ENCODE measurements at places on chromosomes 2 and 18.

DNA sequence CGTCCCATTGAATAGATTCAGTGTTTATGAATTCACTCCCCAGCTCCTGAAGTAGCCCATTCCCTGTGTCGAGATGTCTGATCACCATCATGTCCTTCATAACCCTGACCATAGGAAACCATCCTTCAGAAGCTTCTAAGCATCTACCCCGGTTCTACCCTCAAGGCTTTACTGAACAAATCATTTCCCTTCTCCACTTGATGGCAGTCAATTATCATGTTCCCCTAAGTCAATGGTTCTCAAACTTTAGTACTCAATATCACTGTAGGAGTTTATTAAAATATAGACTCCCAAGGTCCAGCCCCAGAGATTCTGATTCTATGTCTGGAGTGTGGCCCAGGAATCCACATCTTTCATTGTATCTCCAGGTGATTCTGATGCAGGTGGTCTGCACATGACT is 228.4 kb upstream of the SP5 start:
- DNase-seq = no peak

GRCh38 chr2:106858810-106859209 is 27.2 kb downstream of the ST6GAL2 start:
- no peak for DNase-seq

DNA sequence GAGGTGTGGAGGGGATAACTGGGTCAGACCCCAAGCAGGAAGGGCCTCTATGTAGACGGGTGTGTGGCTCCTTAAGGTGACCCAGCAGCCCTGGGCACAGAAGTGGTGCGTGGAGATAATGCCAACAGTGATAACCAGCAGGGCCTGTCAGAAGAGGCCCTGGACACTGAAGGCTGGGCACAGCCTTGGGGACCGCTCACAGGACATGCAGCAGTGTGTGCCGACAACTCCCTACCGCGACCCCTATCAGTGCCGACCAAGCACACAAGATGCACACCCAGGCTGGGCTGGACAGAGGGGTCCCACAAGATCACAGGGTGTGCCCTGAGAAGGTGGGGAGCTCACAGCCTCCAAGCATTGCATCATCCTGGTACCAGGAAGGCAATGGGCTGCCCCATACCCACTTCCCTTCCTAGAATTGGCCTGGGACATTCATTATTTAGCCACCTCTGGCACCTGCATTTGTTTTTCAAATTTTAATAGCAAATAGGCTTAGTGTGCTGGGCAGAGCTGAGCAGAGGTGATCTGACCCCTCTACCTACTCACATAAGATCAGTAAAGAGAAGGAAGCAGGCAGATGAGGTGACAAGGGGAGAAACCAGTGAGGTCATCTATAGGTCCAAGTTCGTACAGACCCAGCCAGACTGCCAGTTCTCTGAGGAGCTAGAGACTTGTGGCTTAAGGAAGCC is 55.2 kb downstream of the BCL11A start:
- DNase-seq = peak; percentile 90

- DNase-seq = no peak
Observed at GRCh38 chr2:37698931-37699481, 27.6 kb upstream of the CDC42EP3 start.

- no peak for DNase-seq
Observed at GRCh38 chr2:238169708-238170251, 11.0 kb downstream of the ERFE start.

DNA sequence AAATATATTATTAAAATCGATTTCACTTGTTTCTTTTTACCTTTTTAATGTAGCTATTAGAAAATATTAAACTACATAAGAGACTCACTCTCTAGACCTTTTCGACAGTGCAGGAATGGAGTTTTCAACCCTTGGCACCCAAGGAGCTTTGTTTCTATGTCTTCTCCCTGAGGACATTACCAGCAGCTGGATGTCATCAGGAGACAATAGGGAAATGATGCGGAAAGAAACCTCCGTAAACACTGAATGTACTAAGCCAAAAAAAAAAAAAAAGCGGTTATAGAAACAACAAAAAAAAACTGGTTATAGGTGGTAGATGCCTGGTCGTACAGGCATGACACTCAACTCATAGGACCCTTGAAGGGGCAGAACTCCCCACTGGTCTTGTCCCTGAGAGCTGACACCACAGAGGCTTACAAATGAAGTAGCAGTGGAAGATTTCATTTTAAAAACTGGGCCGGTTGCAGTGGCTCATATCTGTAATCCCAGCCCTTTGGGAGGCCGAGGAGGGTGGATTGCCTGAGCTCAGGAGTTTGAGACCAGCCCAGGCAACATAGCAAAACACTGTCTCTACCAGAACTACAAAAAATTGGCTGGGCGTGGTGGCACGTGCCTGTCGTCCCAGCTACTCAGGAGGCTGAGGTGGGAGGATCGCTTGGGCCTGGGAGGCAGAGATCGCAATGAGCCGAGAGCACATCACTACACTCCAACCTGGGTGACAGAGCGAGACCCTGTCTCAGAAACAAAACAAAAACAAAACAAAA is 23.8 kb downstream of the THAP4 start:
- DNase-seq = no peak

- DNase-seq = no peak
Observed at GRCh38 chr2:215401896-215402379, 33.9 kb downstream of the FN1 start.

DNA sequence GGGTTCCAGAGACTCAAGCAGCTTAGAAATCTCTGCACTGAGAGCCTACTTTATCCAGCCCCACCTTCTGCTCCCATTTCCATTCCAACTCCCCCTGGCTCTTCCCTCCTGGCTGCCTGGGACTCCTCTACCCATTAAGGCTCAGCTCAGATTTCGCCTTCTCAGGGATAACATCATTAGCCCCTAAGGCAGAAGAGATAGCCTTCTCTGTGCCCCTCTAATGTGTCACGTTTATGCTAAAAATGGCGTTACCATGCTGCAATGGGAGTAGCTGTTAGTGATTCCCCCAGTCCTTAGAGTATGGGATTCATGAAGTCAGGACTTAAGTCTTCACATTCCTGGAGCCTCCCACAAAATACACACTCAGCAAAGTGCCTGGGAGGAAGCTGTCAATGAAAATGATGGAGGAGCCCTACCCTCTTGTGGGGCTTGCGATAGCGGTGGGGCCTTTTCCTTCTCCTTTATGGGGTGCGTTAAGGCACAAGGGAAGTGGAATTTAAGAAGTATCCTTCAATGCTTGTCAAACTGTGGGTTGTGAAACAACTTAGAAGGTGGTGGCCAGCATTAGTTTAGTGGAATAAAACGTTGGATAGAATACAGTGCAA is 144.7 kb upstream of the COPS8 start:
- no peak for DNase-seq

- peak; percentile 47 for DNase-seq
Observed at GRCh38 chr2:74957886-74958273, 563 bp upstream of the POLE4 start.

GRCh38 chr2:10980071-10980470 is 68.3 kb downstream of the KCNF1 start:
- no peak for DNase-seq

- no peak for DNase-seq
Observed at GRCh38 chr2:165494573-165494972, 25.1 kb downstream of the CSRNP3 start.

- DNase-seq = no peak
Observed at GRCh38 chr2:241984271-241984655, 114.7 kb downstream of the RTP5 start.

- DNase-seq = no peak
Observed at GRCh38 chr2:232626584-232626983, 6.8 kb upstream of the EFHD1 start.

DNA sequence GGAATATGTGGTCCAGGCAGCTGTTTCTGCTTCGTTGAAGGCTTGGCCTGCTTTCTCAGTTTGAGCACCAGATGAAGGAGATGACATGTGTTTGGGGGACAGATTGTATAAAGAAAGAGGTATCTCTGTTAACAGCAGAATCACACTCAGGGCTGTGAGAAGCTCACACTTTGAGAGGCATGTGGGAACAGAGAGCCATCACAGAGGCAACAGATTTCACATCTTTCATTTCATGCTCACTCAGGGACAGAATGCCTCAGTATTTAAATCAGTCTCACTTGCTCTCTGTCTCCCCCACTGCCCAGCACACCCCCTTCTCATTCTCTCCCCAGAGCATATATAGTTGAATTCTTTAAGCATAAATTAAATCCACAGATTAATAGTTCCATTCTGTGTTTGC is 37.4 kb downstream of the KIAA2012 start:
- no peak for DNase-seq

All from hematopoietic multipotent progenitor cell treated with erythropoietin and hydrocortisone succinate and interleukin-3 and kit ligand, for 6 days (in vitro differentiated cells).